ENCODE measurements at places on chromosomes 16 and 17.

DNA sequence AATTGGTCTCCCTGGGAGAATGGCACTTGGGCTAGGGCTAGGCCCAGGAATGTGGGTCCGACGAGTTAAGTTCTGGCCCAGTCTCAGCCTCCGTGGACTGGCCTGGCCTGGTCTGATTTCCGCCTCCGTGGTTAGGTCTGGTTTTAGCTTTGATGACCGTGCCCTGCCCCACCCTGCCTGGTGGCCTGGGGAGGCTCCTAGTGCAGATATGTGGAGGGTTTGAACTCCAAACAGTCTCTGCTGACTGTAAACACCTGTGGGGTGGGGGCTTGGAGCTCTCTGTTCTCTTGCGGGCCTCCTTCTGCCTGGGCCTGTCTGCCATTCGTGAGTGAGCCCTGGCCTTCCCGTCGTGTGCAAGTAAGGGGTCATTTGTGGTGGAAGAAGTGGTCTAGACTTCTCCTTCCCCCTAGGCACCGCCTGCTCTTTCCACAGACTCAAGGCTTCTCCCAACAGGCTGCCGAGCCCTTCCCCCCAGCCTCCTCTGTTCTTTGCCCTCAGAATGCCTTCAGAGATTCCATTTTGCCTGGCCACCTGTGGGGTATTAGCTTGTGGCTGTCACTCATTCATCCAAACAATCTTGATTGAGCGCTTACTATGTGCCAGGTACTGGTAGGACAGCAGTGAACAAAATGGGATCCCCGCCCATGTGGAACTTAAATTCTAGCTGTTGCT, 1.6 kb downstream of the ATP6V0C start:
- DNase-seq: no peak

- no peak for DNase-seq
These were observed 11.9 kb downstream of the SERPINF1 start for GRCh38 chr17:1773696-1774181.

- no peak for DNase-seq
These were observed 66.7 kb downstream of the C16orf95 start for GRCh38 chr16:87250431-87250960.

- DNase-seq: no peak
These were observed 56.7 kb downstream of the CCDC42 start for GRCh38 chr17:8687737-8688466.

GRCh38 chr17:37446027-37446426, 39.3 kb downstream of the TADA2A start:
- no peak for DNase-seq

GRCh38 chr17:78390241-78391050, 12.0 kb downstream of the PGS1 start:
- DNase-seq: no peak

DNA sequence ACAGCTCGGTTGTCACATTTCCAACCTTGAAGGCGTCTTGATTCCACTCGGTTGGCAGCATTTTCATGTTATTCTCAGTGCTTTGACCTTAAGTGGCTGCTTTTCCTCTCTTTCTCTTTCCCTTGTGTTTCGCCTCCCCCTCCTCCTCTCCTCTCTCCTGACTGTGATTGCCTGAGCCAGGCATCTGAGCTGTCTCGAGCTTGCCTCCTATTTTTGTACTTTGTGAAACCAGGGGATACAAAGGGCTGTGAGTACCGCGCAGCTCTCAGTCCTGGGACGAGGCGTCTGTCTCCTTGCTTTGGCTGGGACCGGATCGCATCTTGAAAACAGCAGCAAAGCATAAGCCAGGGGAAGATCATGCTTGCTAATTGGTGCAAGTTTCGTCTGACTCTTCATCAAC, 48.8 kb upstream of the SDK2 start:
- no peak for DNase-seq

DNA sequence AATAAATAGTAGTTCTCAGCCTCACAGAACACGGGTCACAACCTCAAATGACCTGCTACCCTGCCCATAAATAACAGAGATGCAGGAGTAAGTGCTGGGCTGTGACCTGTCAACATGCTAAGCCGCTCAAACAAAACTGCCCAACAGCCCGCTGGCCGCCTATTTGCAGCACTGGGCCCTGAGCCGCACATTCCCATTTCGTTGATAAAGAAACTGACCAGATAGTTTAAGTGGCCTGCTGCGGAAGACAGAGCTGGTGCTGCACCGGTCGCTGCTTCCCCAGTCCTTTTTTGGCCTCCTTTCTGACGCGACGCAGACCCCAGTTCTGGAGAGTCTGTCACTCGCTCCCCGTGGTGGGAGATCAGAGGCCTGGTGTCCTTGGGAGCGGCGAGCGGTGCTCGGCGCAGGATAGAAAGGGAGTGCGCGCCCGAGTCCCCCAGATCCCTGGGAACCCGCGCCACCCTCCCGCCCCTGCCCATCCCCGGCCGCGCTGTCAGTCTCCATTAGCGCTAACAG, 349 bp upstream of the SLC6A2 start:
- DNase-seq: no peak

DNA sequence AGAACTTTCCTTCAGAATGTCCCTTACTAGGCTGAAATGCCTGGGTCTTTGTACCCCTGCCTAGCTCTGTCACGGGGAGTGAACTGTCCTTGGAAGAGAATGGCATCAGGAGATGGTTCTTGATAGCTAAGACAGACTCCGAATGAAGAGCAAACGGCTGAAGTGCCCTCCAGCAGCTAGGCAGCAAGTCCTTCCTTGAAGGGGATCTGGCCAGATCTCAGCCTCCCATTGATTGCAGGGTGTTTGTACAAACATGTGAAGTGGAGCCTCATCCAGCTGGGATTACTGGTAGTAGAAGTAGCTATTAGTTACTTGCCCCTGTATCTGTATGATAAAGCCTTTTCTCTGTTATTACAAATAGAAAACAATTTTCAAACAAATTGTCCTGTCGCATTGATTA, 30.9 kb downstream of the LRRC36 start:
- no peak for DNase-seq

DNA sequence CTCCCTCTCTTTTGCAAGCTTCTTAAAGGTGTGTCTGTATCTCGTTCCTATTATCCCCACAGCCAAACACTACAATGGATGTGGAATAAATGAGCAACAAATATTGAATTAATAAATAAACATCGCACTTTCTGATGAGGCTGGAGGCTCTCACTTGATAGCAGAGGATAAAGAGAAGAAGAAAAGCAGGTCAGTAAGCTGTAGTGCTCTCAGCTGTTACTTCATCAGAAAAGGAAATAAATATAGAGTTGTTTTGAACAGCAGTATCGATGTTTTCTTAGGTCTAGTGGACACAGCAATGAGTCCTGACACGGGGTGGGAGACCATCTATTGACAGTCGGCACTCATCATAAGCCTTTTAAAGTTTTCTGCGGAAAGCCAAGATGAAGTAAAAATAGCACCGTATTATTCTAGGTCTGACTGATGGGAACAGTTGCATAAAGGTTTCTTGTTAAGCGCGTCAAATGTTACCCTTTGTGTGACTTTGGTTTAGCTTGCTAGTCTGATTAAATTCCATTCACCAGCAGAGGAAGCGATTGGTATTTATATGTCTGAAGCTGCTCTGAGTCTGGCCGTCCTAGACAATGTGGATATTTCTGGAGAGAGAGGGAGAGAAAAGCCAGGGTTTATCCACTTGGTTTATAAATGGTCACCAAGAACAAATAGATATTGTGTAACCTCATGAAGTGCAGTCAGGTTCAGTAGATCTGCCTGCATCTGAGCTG, 646.1 kb downstream of the CDH11 start:
- no peak for DNase-seq

- DNase-seq: no peak
These were observed 15.1 kb downstream of the CDH8 start for GRCh38 chr16:62021161-62021581.

GRCh38 chr17:43126911-43127290, 1.7 kb upstream of the BRCA1 start:
- no peak for DNase-seq

- DNase-seq: no peak
These were observed 437.7 kb downstream of the PMP22 start for GRCh38 chr17:14827396-14827919.

DNA sequence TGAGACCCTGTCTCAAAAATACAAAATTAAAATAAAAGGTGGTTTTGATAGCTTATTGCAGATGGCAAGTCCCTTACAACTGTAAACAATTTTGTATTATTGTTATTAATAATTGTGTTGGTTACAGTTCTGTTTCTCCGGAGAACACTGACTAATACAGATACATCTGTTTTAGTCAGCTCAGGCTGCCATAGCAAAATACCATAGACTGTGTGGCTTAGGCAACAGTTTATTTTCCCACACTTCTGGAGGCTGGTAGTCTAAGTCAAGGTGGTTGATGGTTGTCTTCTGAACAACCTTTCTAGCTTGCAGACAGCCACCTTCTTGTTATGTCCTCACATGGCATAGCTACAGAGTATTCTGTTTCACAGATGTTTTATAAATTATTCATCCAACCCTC, 14.2 kb upstream of the IL21R start:
- DNase-seq: no peak

GRCh38 chr16:68387301-68387700, 61.0 kb downstream of the SMPD3 start:
- no peak for DNase-seq

- DNase-seq: no peak
These were observed 3.9 kb upstream of the ALDH3A2 start for GRCh38 chr17:19644493-19645210.
